ENCODE measurements at places on chromosomes 12 and 14.
A peak's percentile ranks its signal among the peaks of the same experiment; 100 is the strongest.

GRCh38 chr14:60815371-60815770, 80.8 kb downstream of the MNAT1 start:
- DNase-seq, result no peak

GRCh38 chr12:5101686-5102085, 58.0 kb downstream of the KCNA5 start:
- no peak for DNase-seq

DNA sequence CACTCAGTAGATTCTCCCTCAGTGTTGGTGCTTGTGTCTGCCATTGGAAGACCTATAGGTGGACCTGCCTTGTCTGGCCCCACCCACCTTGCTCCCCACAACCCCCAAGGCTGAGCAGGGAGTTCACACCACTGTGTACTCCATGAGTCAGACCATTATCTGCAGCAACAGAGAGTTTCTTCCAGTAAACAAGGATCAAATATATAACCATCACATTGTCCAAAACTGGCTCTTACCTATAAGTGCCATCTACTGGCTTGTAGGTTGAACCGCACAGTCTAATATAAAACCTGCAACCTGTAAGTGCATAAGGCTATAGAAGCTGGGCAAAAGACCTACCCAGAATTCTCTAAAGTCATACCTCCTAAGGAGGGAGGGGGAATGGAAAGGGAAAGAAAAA, 7.9 kb downstream of the TAS2R13 start:
- no peak for DNase-seq

- peak; percentile 73 for DNase-seq
Observed at GRCh38 chr12:94603434-94604365, 46.7 kb downstream of the TMCC3 start.

GRCh38 chr12:67426067-67426466, 156.9 kb downstream of the CAND1 start:
- no peak for DNase-seq

DNA sequence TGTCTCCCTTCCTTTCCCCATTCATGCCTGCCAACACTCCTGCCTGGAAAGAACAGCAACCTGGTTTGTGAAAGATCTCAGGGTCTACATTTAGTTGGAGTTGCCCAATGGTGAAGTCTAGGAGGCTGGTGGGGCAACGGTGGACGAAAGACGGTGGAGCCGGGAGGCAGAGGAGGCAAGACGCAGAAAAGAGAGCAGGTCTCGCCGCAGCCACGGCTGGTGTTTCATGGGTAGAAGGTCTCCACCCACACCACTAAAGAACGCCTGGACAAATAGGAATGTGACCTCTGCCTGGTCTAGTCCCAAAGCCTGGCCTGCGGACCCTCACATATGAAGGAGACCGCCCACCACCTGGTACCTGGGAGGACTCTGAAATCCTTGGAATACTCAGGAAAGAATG, 185.6 kb downstream of the ALG10 start:
- no peak for DNase-seq

DNA sequence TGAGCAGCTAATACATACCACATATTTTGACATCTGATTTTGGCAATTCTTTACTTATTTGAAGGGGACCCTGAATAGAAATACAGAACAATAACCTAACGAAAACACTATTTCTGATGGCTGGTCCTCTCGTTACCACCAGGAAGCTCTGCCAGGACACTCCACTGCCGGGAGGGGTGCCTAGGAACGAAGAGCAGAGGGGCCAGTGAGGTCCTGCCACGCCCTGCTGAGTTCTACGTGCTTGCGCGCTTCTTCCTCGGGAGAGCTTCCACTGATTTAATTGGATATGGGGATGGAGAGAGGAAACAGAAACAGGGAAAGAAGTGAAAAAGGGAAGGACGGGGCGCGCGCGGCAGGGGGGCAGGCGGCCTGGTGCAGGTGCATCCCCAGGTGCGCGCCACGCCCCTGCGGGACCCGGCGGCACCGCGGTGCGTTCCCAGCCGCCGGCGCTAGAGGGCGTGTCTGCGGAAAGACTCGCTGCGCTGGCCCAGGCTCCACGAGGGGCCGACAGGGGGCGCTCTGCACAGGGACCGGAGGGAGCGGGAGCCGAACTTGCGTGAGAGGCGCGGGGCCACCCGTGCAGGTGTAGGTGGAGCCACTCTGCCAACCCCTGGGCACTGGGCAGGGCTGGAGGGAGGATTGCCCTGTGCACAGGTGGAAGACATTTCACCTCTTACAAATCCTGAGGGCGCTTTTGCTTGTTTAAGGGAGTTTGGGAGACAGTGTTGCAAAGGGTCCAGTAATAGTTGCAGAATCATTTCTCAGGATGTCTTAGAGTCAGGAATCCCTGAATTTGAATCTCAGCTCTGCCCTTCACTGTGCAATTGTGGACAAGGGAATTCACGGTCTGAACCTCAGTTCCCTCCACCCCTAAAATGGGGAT, 986.3 kb upstream of the TMEM132C start:
- DNase-seq, result peak; percentile 97

DNA sequence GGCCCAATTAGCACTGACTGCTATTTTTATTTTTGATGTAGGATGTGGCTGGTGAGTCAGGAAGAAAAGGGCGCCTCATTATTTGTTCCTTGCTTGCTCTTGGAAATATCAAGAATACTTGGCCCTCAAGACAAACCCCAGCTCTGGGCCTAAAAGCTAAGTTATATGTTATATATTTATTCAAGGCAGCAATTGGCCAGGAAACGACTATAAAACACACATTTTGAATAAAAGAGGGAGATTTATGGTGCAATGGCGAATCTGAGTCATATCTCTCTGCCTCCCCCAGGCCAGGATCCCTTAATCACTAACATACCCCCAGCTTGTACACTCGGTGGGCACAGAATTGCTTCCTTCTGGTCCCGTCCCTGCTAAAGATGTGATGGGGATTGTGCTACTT, 63.3 kb downstream of the TBX5 start:
- no peak for DNase-seq

GRCh38 chr12:56601503-56601902, 28.6 kb downstream of the BAZ2A start:
- DNase-seq, result no peak

- DNase-seq, result no peak
Observed at GRCh38 chr12:39272871-39273655, 169.9 kb downstream of the KIF21A start.

- DNase-seq, result no peak
Observed at GRCh38 chr14:24092110-24092504, 2.0 kb upstream of the PCK2 start.

GRCh38 chr14:51849097-51849496, 11.3 kb upstream of the GNG2 start:
- peak; percentile 74 for DNase-seq

GRCh38 chr12:115572440-115572839, 705.1 kb downstream of the MED13L start:
- no peak for DNase-seq

GRCh38 chr12:57548488-57548887, 1.4 kb upstream of the KIF5A start:
- DNase-seq, result no peak

- DNase-seq, result no peak
Observed at GRCh38 chr14:28307506-28307905, 459.1 kb upstream of the FOXG1 start.

GRCh38 chr12:41286426-41286825, 98.3 kb downstream of the PDZRN4 start:
- DNase-seq, result no peak

DNA sequence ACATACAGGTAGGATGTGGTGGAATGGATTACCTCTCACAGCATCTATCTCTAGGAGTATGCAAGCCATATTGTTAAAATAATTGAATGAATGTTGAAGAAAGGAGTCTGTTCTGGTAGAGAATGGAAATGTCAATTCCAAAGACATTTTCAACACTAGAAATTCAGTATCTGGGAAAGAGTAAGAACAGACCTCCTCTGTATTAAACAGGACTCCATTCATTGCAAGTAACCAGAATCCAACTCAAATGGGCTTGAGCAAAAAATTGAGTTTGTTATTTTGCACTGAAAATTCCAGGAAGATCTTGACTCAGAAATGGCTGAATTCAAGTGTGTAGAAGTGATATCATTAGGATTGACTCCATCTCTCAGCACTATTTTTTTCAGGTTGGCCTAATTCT, 168.1 kb downstream of the C12orf42 start:
- no peak for DNase-seq

GRCh38 chr12:52327052-52327829, 6.0 kb upstream of the KRT83 start:
- peak; percentile 77 for DNase-seq

Data from activated CD8-positive, alpha-beta memory T cell treated with anti-CD3 and anti-CD28 coated beads, Interleukin-2, amount 50 U/mL, for 48 hours (primary cell).